SW 1271 (cell line): ENCODE measurements at places on chromosomes 1 and 21.
A peak's percentile ranks its signal among the peaks of the same experiment; 100 is the strongest.

- DNase-seq, result no peak
These were observed 13.6 kb downstream of the GJA4 start for GRCh38 chr1:34806396-34806795.

- DNase-seq, result no peak
These were observed 2.6 kb upstream of the TNFRSF8 start for GRCh38 chr1:12060500-12060899.

- DNase-seq, result no peak
These were observed 33.5 kb downstream of the ZMYM1 start for GRCh38 chr1:35112668-35113067.

GRCh38 chr1:91928026-91928425, 21.2 kb upstream of the BRDT start:
- DNase-seq, result no peak

GRCh38 chr1:160607011-160607671, 27.8 kb upstream of the CD84 start:
- peak; percentile 59 for DNase-seq

DNA sequence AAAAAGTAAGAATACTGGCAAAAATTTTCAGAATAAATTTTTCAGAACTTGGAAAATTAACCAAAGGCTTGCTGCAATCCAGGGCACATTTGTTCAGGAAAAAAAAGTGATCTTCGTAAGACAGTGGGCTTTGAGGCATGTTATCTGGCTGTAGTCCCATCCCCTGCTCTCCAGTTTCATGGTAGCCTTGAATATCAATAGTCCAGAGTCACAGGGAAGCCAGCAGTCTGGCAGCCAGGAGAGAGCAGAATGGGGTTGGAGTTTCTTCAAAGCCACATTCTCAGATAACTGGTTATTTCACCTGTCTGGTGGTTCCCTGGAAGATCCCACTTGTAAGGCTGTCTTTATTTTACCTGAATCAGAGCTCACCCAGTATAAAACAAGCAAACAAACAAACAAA, 669.3 kb downstream of the MATN1 start:
- DNase-seq, result no peak

GRCh38 chr1:66156144-66156543, 363.4 kb downstream of the PDE4B start:
- no peak for DNase-seq

DNA sequence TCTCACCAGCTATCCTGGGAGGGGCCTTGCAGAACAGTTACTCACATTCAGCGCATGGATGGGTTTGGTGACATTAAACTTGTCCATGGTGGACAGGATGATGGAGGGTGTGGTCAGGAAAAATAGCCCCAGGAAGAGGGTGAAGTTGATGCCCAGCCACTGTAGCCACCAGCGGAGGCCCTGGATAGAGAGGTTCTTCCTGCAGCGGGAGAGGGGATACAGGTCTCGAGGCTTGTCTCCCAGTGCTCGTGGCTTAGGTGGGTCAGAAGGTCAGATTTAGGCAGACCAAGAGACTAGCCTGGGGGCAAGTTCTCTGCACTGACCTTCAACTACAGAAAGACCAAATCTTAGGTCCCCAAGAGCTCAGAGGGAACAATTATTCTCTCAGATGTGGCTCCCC, 23.0 kb downstream of the TMEM63A start:
- no peak for DNase-seq

- no peak for DNase-seq
These were observed 29.4 kb upstream of the PRRC2C start for GRCh38 chr1:171455967-171456366.

DNA sequence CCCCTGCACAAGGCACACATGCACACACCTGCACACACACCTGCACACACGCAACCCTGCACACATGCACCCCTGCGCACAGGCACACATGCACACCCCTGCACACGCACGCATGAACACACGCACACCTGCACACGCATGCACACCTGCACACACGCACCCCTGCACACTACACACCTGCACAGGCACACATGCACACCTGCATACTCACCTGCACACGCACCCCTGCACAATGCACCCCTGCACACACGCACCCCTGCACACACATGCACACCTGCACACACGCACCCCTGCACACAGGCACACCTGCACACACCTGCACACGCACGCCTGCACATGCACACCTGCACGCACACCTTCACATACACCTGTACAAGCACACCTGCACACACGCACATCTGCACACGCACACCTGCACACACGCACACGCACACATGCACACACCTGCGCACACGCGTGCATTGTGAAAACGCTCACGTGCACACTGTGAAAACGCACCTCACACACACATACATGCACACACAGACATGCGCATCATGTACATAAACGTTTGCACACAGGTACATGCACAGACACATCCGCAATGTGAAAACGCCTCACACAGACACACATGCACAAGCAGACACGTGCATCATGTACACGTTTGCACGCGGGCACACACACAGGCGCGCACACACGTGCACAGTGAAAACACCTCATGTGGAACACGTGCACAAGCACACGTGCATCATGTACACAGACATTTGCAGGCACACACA, 8.2 kb downstream of the DVL1 start:
- no peak for DNase-seq

GRCh38 chr1:42993502-42994136, 35.0 kb upstream of the SLC2A1 start:
- no peak for DNase-seq

GRCh38 chr21:36664662-36664990, 34.3 kb upstream of the SIM2 start:
- no peak for DNase-seq

GRCh38 chr21:15343066-15343465, 278.3 kb upstream of the NRIP1 start:
- no peak for DNase-seq

DNA sequence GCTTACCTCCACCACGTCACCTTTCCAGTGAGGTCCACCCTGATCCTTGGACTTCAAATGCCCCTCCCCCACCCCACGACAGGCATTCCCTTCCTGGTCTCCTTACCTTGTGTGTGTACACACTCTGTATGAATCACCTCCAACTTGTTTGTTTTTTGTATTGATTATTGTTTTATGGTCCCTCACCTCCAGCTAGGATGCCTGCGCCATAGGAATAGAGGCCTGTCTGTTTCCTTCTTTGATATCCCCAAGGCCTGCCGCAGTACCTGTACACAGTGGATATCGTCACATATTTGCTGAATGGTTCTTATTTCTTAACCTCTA, 219.6 kb upstream of the POU3F1 start:
- DNase-seq, result no peak

GRCh38 chr1:117644696-117645311, 39.0 kb downstream of the TENT5C start:
- no peak for DNase-seq

DNA sequence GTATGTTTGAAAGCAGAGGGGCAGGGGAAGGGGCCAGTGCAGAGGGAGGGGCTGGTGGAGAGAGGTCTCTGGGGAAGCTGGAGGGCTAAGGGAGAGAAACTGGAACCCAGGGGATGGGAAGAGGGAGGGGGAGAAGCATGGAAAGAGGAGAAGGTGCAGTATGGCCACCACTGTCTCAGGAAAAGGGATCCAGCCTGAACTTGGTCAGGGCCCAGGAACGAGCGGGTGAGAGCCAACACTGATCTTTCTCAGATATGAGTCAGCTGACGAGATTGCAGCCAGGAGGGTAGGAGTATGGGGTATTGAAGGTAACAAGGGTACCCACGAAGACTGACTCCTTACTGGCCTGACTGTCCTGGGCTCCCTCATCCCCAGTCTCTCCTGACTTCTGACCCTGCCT, 18.0 kb downstream of the TIE1 start:
- no peak for DNase-seq

- no peak for DNase-seq
These were observed 32.2 kb upstream of the CYP4X1 start for GRCh38 chr1:46991083-46991923.

GRCh38 chr1:209041927-209042326, 541.6 kb upstream of the CAMK1G start:
- no peak for DNase-seq
